Activated B cell treated with CpG ODN at 0.5 μM for 24 hours (primary cell): ENCODE measurements at places on chromosomes 6 and 20. TPM values are rescaled to one million over a fixed set of nuclear protein-coding genes. Genes with fewer than 3 reads are reported as not detected.
A peak's percentile ranks its signal among the peaks of the same experiment; 100 is the strongest.

DNA sequence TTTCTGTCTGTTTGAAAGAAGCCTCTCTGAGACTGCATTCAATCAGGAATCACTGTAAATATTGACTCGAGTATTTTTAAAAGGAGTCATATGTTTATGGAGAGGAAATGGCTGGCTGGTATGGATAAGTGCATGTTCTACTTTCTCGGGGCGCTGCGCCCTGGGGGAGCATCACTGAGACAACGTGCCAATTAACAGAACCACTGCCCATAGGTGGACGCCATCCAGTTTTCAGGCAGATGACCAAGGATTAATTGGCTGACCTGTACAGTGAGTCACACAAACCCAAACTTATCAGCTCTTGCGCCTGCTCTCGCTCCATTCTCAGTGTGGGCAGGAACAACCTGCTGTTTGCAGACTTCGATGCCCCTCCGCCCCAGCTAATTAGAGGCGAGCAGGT is 571.2 kb downstream of the QKI start:
- H3K27me3 ChIP-seq, result peaks cover 5% of the 10 kb centered on the region
- H3K36me3 ChIP-seq, result no peaks in the 10 kb centered on the region
- H3K4me3 ChIP-seq, result no peak overlapping the region
- H3K27ac ChIP-seq, result no peak overlapping the region
- no peak for DNase-seq
- peaks cover 23% of the 10 kb centered on the region for H3K4me1 ChIP-seq

DNA sequence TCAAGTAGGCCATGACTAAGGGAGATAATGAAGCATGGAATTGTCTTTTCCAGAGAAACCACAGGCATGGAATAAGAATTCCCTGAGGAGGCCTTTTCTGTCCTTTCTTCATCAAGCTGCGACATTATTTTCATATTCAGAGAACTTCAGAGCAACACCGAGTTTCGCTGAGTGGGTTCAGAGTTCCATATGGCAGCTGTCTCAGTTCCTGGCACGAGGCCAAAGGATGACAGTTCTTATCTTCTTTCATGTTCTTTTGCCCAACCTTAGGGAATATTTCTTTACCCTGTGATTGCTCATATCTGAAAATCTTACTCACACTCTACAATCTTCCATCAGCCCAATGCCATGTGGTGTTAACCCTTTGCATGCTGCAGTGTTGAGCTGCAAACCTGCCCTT is 135.3 kb upstream of the BMP2 start:
- no peak overlapping the region for H3K27ac ChIP-seq
- no peaks in the 10 kb centered on the region for H3K36me3 ChIP-seq
- no peaks in the 10 kb centered on the region for H3K27me3 ChIP-seq
- H3K4me3 ChIP-seq, result no peak overlapping the region
- no peaks in the 10 kb centered on the region for H3K4me1 ChIP-seq

GRCh38 chr20:13554706-13555105 is 84.0 kb downstream of the TASP1 start:
- no peaks in the 10 kb centered on the region for H3K4me1 ChIP-seq
- H3K27me3 ChIP-seq, result no peaks in the 10 kb centered on the region
- H3K36me3 ChIP-seq, result peaks cover 48% of the 10 kb centered on the region
- no peak overlapping the region for H3K27ac ChIP-seq
- H3K4me3 ChIP-seq, result no peak overlapping the region

The RAB44 gene
- total RNA-seq, result 0.20 TPM in 1 of 2 replicates, not detected in the other

The ARMH2 gene
- 2.1 and 2.3 TPM in 2 replicates for total RNA-seq

GRCh38 chr6:140845701-140846100 is 1287.0 kb upstream of the GJE1 start:
- DNase-seq, result no peak
- no peaks in the 10 kb centered on the region for H3K4me1 ChIP-seq
- no peaks in the 10 kb centered on the region for H3K36me3 ChIP-seq
- H3K4me3 ChIP-seq, result no peak overlapping the region
- no peaks in the 10 kb centered on the region for H3K27me3 ChIP-seq

GRCh38 chr6:76810286-76810685 is 653.0 kb downstream of the HTR1B start:
- H3K27me3 ChIP-seq, result no peaks in the 10 kb centered on the region
- H3K36me3 ChIP-seq, result no peaks in the 10 kb centered on the region
- no peak for DNase-seq

DNA sequence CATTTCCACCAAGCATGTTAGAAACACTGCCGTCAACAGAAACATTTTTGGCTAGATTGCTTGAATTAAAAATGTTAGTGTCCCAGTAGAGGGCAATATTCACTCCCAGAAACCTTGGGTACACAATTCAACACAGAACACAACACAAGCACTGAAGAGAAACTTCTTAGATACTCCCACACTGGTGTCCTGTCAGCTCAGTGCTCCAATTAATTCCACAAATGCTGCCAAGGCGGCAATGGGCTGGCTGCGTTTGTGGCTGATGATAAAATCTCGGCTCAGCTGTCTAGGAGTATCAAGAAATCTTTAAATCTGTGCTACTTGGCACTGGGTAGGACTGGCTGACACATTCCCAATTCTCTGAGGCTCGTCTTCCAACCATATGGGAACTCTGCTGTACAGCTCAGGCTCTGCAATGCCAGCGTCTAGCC is 39.3 kb downstream of the BEND3 start:
- peaks cover 2% of the 10 kb centered on the region for H3K36me3 ChIP-seq
- no peak overlapping the region for H3K4me3 ChIP-seq
- H3K27me3 ChIP-seq, result no peaks in the 10 kb centered on the region
- no peak overlapping the region for H3K27ac ChIP-seq

The IL17F gene
- total RNA-seq, result not detected in 2 replicates

- peaks cover 3% of the 10 kb centered on the region for H3K36me3 ChIP-seq
- DNase-seq, result no peak
- no peaks in the 10 kb centered on the region for H3K27me3 ChIP-seq
- no peak overlapping the region for H3K4me3 ChIP-seq
Measured at GRCh38 chr20:32685541-32686529, 12.1 kb upstream of the C20orf203 start.

DNA sequence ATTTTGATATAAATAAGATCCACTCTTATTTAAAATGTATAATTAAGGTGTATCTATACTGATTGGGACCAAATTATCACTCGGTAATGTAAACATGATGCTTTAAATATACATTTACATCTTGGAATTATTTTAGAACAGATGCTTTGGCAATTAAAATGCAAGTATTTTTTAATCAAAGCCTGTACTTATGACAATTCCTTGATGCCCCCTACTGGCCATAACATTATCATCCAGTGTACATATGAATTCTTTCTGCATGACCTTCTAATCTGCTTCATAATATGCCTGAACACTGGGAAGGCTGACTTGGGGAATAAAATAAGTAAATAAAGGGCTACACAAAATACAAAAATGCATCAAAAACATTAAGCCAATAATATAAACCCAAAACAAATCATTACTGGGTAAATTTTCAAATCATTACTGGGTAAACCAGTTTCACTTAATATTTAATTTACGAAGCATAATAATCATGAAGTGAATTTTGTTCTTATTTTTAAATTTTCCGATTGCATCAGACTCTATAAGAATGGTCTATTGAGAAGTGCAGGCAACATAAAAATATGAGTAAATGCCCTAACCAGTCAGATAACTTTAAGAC is 65.1 kb downstream of the CGA start:
- no peak overlapping the region for H3K27ac ChIP-seq
- H3K27me3 ChIP-seq, result peaks cover 2% of the 10 kb centered on the region
- H3K4me3 ChIP-seq, result no peak overlapping the region
- H3K4me1 ChIP-seq, result no peaks in the 10 kb centered on the region
- no peaks in the 10 kb centered on the region for H3K36me3 ChIP-seq

The PLEKHG1 gene
- total RNA-seq, result 199 and 219 TPM in 2 replicates

DNA sequence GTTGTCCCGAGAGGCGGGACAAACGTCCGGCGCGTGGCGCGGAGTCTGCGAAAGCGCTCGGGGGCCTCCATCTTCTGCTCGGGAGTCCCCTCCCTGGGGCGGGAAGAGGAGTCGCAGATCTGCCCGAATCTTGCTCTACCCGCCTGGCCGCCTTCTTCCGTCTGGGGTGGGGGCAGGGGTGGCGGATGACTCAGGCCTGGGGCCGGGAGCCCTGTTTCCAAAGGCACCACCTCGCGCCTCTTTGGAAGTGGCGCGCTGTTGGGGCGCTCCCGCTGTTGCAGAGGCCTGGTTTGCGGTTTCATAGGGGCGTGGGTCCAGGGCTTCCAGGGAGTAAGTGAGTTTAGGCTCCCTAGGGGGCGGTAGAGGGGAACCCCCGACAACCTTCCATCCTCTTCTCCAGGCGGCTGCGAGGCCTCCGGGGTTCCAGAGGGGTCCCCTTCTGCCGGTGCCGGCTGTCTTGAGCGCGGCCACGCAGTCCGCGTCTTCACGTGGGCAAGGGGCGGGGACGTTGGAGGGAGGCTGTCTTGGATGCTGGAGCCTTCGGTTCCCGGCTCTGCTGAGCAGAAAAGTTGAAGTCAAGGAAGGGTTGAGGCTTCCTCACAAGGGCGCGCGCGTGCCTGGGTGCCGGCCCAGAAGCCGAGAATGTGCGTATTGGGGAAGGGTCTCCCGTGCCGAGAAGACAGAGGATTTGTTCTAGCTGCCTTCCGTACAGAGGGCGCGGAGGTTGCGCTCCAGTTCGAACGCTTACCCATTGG is 2.6 kb upstream of the TFAP2C start:
- no peak for DNase-seq
- peaks cover 15% of the 10 kb centered on the region for H3K4me1 ChIP-seq
- H3K27ac ChIP-seq, result no peak overlapping the region

- no peak overlapping the region for H3K27ac ChIP-seq
- H3K4me3 ChIP-seq, result peak overlapping the region; percentile 32
- peaks cover 23% of the 10 kb centered on the region for H3K4me1 ChIP-seq
- no peaks in the 10 kb centered on the region for H3K36me3 ChIP-seq
Measured at GRCh38 chr6:133240511-133241085, 559 bp upstream of the EYA4 start.

DNA sequence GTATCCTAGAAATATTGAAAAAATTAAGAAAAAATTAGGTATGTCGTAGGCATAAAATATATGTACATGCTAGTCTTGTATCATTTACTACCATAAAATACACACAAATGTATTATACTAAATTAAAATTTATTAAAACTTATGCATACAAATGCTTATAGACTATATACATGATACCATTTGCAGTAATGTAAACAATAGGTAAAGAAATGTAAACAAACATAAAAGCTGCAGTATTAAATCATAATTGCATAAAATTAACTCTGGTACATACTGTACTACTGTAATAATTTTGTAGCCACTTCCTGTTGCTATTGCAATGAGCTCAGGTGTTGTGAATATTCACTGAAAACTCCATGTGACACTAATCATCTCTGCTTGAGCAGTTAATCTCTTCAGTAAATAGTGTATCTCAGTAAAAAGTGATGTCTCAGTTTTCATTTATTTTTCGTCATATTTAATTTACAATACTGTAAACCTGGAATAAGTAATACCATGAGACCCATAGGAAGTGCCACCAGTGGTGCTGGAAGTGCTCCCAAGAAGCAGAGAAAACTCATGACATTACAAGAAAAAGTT is 29.3 kb downstream of the RALGAPB start:
- no peaks in the 10 kb centered on the region for H3K4me1 ChIP-seq
- peaks cover 68% of the 10 kb centered on the region for H3K36me3 ChIP-seq
- DNase-seq, result no peak
- no peak overlapping the region for H3K4me3 ChIP-seq
- H3K27me3 ChIP-seq, result no peaks in the 10 kb centered on the region

- peaks cover 21% of the 10 kb centered on the region for H3K27me3 ChIP-seq
- no peak overlapping the region for H3K27ac ChIP-seq
- no peaks in the 10 kb centered on the region for H3K4me1 ChIP-seq
- H3K4me3 ChIP-seq, result no peak overlapping the region
Measured at GRCh38 chr20:19773471-19773870, 15.4 kb downstream of the RIN2 start.

DNA sequence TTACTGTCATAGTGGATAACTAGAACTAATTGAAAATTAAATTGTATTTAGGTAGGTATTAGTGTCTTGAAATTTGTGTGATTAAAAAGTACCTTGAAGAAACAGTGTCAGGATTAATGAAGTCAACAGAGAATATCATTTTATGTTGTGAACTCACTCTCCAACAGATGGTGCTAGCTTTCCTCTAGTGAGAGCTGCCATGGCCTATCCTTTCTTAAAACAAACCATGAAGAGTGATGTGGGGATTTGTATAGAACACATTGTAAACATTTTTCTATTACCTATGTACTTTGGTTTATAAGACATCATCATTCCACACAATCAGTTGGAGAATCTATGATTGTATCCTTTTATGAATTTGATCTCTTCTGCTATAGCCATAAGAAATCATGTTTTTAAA is 4.8 kb upstream of the SRSF12 start:
- H3K4me1 ChIP-seq, result no peaks in the 10 kb centered on the region
- H3K4me3 ChIP-seq, result no peak overlapping the region
- no peaks in the 10 kb centered on the region for H3K27me3 ChIP-seq
- no peaks in the 10 kb centered on the region for H3K36me3 ChIP-seq

GRCh38 chr20:58707770-58708169 is 15.2 kb downstream of the NPEPL1 start:
- H3K36me3 ChIP-seq, result peaks cover 26% of the 10 kb centered on the region
- no peaks in the 10 kb centered on the region for H3K27me3 ChIP-seq
- peaks cover 3% of the 10 kb centered on the region for H3K4me1 ChIP-seq

The EEF1A2 gene
- total RNA-seq, result 1.2 and 1.6 TPM in 2 replicates

DNA sequence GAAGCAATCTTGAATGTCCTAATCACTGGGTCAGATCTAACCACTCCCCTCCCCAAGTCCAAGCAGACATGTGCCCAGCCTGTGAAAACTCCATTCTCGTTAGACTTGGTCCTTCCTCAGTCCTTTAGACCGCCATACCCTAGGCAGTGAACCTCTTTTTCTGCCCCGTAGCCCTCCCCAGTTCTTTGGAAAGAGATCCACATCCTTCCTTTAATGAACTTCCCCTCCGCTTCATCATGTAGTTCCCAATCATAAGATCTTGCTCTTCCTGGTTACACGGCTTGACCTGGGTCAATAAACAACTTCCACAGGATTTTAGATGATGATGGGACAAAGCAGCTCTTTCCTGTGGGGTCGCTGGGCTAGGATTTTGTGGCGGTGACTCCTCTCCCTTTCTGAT is 9.6 kb downstream of the AHCY start:
- no peak overlapping the region for H3K27ac ChIP-seq
- peaks cover 63% of the 10 kb centered on the region for H3K36me3 ChIP-seq
- no peak for DNase-seq
- H3K4me3 ChIP-seq, result no peak overlapping the region

DNA sequence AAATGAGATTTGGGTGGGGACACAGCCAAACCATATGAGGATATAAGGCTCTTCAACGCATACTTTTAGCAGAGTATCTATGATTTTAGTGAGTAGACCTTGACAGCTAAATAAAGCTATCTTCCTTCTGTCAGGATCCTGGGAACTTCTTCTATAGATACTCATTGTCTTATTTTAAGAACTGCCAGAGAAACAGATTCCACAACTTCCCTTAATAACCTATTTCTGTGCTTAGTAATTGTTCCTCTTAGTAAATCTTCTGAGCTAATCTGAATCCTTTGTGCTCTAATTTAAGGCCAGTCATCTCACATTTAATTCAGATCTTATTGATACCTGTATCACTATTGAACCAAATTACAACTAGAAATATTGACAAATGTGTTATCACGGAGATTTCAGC is 64.0 kb upstream of the CEP85L start:
- H3K4me3 ChIP-seq, result no peak overlapping the region
- no peaks in the 10 kb centered on the region for H3K27me3 ChIP-seq
- H3K27ac ChIP-seq, result no peak overlapping the region
- H3K36me3 ChIP-seq, result no peaks in the 10 kb centered on the region
- H3K4me1 ChIP-seq, result peaks cover 42% of the 10 kb centered on the region
- no peak for DNase-seq
